Mesothelial cell of epicardium (in vitro differentiated cells): ENCODE measurements at places on chromosomes 11 and 22.

- no peak for DNase-seq
Measured at GRCh38 chr22:40510631-40511364, 125.7 kb downstream of the MRTFA start.

DNA sequence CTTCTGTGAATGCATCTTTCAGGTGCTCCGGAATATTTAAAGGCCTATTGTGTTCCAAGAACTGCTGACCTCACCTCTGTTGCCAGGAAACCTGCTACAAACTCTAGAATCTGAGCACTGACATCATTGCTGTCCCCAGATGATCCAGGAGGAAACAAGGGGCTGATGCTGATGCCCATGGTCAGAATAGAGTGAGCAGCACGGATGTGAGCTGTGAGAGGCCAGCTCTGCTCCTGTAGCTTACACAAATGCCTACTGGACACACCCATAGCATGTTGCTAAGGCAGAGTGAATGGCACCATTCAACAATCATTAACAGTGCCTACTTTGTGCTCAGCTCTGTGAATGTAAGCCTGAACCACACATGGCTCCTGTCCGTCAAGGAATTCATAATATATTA lies 276.7 kb upstream of the API5 start:
- DNase-seq = no peak

- no peak for DNase-seq
Measured at GRCh38 chr11:80559942-80560341, 1119.1 kb upstream of the TENM4 start.

DNA sequence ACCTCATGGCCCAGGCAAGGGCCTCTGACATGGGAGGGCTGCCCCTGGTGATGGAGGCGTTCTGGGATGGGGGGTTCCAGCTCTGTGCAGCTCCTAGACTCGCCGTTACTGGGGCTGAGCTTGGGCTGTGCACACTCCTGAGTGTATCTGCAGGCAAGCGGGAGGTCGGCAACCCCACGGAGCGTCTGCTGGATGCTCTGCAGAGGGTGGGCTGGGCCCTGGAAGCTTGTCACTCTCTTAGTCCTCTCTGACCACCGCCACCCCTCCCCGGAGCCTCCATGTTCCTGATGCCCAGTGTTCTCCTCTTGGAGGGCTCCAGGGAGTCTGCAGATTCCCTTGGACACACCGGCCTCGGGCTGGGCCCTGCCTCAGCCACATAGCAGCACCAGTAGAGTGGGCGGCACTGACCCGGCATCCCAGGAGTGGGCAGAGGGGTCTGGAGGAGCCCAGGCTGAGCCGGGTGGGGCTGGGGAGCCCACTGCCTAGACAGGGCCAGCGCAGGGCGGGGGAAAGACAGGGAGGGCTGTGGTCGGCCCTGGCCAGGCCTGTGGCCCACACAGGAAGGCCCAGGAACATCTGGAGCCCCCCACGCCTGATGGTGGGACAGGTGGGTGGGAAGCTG lies 20.6 kb upstream of the MUC5B start:
- DNase-seq = peak; percentile 16

- DNase-seq = no peak
Measured at GRCh38 chr11:33651555-33651954, 49.1 kb downstream of the C11orf91 start.

GRCh38 chr11:115817844-115818468 lies 313.7 kb upstream of the CADM1 start:
- no peak for DNase-seq

- DNase-seq = no peak
Measured at GRCh38 chr11:118147502-118147901, 5.1 kb downstream of the SCN4B start.

- DNase-seq = no peak
Measured at GRCh38 chr22:40853333-40853732, 3.1 kb downstream of the ST13 start.

DNA sequence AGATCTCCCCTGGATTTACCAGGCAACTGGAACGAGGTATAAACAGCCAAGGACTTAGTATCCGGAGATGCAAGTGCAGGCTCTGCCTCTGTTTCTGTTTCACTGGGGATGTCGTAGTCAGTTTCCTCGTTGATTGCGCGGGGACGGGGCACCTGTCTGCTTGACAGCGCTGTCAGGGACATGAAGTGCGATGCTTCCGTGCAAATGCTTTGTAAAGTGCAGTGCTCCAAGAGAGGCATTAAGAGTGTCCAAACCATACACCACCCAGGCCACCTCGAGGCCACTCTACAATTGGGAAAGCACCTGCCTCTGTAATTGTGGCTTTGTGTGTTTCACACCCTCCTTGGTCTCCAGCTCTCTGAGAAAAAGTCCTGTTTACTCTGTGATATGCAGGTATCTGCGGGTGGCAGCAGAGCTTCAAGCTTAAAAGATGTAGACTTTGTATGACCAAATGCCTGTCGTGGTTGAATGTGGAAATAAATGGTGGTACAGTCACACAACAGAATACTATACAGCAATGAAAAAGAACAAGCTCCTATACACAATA lies 18.6 kb upstream of the CD5 start:
- DNase-seq = no peak

DNA sequence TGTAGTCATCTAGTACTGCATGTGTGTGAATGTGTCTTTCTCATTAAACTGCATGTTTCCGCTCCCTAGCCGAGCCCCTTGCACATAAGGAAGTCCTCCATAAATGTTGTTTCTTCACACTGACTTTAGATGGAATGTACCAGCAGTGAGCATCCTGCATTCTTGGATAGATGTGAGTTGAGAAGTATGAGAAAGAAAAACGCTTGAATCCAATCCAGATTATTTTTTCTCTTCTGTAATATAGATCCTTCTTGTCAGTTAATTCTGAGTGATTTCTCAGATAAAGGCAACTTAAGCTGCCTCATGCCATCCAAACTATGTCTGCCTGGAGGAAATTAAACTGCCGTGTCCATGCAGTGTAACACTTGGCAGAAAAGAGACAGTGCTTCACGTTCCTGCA lies 268.1 kb upstream of the ISX start:
- DNase-seq = no peak

DNA sequence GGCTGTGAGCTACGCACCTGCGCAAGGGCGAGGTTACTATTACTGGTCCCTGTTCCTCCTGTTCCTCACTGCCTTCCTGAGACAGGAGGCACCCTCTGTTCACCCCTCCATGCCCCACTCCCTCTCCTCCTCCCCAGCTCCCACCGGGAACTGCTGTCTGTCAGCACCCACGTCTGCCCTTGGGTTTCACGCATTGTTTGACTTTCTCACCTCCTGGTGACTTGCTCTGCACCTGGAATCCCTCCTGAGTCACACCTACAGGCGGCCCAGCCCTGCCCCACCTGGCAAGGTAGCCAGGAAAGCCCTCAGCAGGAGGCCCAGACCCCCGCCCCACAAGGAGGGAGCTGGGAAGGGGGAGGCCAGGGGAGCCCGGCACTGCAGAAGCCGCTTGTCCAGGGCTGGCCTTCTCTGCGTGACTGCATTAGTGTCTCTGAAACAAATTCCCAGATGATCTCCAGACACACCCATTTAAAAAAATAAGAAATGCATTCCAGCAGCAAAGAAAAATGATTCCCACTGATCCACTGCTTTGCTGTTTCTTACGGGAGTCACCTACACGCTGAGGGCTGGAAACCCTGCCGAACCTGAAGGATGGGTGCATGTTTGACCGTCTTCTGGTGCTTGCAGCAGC lies 86.4 kb downstream of the CELSR1 start:
- DNase-seq = no peak

DNA sequence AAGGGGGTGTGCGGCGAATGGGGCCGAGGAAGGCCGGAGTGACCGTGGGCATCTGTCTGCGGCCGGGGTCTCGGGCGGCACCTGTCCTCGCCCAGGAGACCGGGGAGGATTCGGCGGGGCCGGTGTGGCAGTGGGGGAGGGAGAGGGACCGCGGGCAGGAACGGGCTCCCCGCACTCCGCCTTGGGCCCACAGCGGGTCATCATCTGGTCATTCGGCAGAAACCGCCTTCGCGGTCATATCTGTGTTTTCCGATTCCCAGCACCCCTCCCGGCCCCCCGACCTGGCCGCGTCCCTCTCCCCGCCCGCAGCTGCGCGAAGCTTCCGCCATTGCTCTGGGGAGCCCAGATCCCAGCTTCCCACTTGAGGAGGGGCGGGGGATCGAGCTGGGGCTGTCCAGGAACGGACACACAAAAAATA lies 824 bp upstream of the CBX6 start:
- peak; percentile 42 for DNase-seq

DNA sequence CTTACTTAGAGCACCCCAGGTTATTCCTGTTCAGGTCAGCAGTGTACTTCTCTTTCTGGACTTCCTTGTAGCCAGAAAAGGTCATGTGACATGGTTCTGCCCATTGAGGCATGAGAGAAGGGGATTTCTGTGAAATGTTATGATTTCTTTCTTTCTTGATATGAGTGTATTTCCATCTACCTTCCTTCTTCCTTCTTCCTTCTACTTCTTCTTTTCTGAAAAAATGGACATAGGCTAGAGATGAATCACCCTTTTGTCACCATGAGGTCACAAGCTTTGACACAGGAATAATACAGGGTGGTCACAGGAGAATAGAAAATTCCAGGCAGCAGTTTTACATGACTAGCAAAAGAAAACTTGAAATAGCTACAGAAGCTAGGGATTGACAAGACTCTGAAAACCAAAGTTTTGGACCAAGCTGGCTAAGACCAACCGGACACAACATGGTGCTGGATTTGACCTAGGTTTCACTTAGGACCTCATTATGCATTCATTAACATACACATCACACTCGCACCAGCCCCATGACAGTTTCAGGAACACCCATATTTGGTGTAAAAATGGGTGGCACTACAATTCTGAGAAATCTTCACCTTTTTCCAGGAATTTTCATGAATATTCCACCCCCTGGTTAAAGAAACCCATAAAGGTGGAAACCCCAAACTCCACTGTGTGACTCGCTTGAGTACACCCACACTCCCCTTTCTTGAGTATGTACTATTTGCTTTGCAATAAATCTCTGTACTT lies 21.2 kb upstream of the MAP6 start:
- DNase-seq = no peak

GRCh38 chr22:28981818-28982499 lies 79.7 kb downstream of the C22orf31 start:
- DNase-seq = no peak

- DNase-seq = no peak
Measured at GRCh38 chr22:18065256-18065655, 12.5 kb upstream of the PEX26 start.

DNA sequence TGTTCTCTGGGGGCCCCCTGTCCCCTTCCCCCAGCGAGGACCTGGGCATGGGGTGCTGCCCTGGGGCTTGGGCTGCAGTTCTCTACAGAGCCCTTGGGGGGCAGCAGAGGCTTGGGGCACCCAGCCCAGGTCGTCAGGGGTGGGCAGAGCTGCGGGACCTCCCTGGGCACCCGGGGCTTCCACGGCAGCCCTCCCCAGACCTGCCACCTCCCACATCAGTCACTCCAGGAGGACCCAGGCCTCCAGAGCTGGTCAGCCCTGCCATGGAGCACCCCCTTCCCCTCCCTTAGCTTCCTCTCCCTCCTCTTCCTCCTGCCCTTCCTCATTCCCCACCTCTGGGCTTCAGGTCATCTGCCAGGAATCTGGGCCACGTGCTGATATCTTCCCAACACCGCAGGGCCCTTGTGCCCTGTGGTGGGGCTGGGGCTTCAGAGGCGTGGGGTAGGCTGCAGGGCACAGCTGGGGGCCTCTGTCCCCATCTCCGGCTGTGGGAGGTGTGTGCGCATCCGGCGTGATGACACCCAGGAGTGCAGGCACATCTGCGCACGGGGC lies 5.8 kb downstream of the TSPAN4 start:
- peak; percentile 64 for DNase-seq

GRCh38 chr22:30978304-30978962 lies 9.4 kb downstream of the TUG1 start:
- DNase-seq = no peak

- DNase-seq = no peak
Measured at GRCh38 chr11:30478923-30479322, 107.2 kb downstream of the MPPED2 start.

- DNase-seq = no peak
Measured at GRCh38 chr22:47411006-47411405, 648.6 kb downstream of the TBC1D22A start.

DNA sequence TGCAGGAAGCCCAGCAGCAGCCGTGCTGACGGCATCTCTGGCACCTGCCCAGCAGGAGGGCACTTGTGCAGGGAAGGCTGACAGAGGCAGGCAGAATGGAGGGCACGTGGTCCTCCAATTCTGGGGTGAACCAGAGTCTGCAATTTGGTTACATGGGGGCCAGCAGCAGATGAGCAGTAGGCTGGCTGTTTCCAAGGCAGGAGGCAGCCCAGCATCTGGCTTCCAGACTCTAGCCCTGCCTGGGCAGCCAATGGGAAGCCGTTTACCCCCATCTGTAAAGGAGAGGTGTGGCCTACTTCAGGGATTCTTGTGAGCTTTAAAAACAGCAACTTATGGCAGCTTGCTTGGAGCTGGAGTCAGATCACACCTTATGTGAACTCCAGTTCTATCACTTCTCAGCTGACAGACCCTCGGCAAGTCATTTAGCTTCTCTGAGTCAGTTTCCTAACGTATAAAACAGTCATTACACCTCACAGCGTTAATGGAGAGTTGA lies 27.9 kb upstream of the RASL10A start:
- DNase-seq = no peak

GRCh38 chr22:44023404-44024287 lies 456 bp upstream of the PARVB start:
- DNase-seq = peak; percentile 57

GRCh38 chr22:22759371-22759770 lies 115.0 kb downstream of the GGTLC2 start:
- DNase-seq = no peak

GRCh38 chr11:12909879-12910278 lies 99.2 kb upstream of the RASSF10 start:
- DNase-seq = no peak

DNA sequence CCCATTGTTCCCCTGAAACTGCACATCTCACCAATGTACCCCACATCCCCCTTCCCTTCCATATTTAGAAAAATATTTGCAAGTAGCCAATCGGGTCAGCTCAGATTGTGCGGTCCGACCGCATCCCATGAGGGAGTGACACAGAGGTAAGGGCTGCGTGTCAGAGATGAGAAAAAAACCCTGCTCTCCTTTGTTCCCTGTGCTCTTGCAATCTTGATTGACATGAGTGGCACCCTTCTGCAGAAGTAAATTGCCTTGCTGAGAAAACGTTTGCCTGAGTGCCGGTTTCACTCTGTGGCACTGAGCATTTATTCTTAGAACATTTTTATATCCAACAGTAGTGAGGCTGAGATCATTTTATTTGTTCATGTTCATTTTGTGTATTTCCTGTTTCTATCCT lies 81.6 kb upstream of the CCDC90B start:
- DNase-seq = no peak

DNA sequence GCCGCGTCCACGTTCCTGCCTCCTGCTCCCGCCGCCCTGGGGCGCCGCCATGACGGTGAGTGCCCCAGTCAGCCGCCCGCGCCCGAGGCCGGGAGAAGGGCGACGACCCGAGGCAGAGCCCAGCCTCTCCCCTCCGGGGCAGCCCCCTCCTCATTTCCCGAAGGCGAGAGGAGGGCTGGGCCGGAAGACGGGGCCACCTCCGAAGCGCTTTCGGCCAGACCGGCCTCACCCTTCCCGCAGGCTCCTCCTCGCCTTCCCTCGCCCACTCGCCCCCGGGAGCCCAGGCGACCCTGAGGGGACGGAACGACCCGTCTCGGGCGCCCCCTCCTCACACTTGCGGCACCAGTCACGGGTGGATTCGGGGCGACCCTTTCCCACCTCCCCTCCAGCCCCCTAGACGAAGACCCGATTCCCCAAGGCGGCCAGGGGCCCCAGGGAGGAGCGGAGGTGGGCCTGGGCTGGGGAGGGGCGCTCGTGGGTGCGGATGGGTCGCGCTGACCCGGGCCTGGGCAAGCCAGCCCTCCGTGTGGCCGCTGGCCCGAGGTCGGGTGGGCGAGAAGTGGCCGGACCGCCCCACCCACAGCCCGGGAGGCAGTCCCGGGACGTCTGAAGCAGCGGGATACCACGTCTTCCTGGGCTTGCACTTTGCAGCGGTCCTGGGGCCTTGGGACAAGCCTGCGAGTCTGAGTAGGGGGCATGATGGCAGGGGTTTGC lies 49.7 kb downstream of the TRIOBP start:
- DNase-seq = peak; percentile 57
